Renal cortical epithelial cell (primary cell): ENCODE measurements at places on chromosomes 5 and 9.

DNA sequence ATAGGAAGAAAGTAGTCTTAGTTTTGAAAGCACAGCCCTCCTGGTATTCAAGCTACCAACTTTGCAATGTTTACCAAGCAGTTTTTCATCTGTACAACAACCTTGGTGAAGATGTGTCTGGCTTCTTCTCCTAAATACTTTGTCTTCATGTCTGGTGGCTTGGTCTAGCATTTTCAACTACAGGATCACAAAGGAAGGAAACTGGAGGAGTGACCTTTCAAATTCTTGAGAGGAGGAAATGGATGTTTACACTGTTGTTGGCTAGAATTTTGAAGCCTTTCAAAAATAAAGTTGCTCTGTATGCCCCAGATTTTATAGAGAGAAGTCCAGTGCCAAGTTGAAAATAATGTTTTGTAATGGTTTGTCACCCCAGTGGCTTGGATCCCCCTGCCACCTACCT is 16.3 kb downstream of the PAM start:
- no peak for DNase-seq

GRCh38 chr5:122730037-122730436 is 44.8 kb upstream of the SNX2 start:
- no peak for DNase-seq

GRCh38 chr5:124572971-124573370 is 173.5 kb downstream of the ZNF608 start:
- no peak for DNase-seq

DNA sequence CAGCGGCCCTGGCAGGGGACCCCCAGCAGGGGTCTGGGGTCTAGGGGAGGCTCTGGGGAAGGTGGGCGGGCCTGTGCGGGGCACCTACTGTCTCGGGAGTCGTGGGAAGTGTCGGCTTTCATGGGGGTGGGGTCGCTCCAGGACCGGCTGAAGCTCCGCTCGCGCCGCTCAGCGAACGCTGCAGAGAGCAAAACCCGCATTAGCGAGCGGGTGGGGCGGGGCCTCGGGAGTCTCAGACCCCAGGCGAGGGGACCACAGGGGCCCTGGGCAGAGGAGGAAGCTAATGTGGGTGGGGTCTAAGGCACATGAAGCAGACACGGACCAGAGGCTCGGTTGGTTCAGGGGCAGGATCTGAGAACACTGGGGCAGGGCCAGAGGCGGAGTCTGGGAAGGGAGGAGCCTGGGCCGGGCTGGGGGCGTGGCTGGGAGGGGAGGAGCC is 5.5 kb downstream of the NSMF start:
- peak; percentile 19 for DNase-seq

GRCh38 chr5:103523319-103523718 is 39.3 kb downstream of the NUDT12 start:
- peak; percentile 10 for DNase-seq

DNA sequence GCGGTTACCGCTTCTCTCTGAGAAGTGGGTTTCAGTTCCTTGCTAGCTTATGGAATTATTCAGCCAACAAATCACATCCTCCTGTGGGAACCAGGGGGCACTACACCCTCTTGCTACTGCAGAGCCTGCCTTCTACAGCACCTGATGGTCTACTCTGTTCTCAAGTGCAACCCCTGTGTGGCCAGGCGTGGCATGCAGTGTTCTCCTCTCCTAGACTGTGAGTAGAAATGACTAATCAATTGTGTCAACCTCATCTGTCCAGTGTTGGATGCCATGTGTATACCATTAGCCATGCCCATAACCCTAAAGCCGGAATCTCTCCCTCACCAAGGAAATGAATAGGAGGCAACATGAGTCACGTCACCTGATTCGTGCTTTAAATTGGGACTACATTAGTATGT is 117.2 kb upstream of the LIFR start:
- peak; percentile 48 for DNase-seq

- peak; percentile 72 for DNase-seq
Measured at GRCh38 chr5:136840601-136841000, 475.3 kb upstream of the TRPC7 start.

DNA sequence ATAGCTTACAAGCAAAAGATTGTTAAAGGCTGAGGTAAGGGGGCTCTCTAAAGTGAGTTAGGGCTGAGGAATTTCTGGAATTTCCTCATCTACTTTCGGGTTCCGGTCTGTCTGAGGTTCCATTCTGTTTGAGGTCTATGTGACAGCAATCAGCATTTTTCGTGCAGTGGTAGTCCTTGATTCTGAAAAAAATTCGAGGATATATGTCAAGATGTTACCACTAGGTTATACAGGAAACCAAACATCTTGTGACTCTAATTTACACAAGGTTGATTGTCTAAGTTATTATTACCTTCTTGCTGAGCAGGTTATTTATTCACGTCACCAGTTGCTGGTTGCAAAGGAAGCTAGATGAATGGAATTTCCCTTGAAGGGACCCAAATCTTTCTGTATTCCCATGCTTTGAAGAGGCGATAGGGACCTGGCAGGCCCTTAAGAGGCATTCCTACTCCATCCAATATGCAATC is 35.2 kb downstream of the RLN2 start:
- peak; percentile 79 for DNase-seq

DNA sequence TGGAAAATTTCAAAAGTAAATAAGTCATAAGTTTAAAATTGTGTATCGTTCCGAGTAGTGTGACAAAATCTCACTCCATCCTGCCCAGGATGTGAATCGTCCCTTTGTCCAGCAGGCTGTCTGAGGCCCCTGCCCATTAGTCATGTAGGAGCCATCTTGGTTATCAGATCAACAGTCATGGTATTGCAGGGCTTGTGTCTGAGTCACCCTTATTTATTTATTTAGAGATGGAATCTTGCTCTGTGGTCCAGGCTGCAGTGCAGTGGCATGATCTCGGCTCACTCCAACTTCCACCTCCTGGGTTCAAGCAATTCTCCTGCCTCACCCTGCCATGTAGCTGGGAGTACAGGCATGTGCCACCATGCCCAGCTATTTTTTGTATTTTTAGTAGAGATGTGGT is 30.2 kb downstream of the ITGA2 start:
- peak; percentile 53 for DNase-seq

DNA sequence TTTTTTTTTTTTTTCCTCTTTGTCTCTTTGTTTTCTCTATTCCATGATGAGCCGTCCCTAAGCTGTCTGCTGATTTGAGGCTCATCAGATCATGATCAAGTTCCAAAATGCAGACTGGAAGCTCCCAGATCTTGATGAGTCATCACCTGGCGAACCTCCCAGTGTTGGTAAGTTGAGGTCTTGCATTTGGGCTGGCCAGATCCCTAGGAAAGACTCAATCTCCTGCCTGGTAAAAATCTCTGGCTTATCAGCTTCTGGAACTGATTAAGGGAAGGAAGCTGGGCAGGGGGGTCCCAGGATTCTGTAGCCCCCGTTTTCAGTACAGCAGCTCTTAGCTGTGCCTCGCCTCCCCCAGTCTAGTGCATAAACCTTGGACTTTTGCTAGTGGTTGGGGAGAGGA is 69.0 kb downstream of the TSPAN17 start:
- DNase-seq = peak; percentile 64

GRCh38 chr9:93678199-93679019 is 102.0 kb downstream of the PHF2 start:
- no peak for DNase-seq

GRCh38 chr5:31113101-31113500 is 80.4 kb upstream of the CDH6 start:
- DNase-seq = peak; percentile 86

DNA sequence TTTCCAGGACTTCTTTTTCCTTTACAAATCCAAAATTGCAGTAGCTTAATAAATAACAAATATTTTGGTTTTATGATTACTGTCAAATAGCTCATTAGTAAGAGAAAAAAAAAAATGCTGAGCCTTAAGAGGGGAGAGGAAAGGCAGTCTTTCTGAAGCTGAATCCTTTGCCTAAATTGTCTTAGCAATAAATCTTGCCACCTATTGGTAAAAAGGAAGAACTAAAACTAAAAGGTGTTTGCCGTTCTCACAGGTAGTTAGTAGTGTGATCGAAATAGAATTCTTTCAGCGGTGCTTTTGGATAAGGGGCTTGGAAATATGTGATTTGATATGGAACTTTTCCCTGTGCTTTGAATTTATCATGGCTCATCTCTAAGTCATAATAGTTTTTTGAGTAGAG is 31.2 kb downstream of the PIK3R1 start:
- no peak for DNase-seq

DNA sequence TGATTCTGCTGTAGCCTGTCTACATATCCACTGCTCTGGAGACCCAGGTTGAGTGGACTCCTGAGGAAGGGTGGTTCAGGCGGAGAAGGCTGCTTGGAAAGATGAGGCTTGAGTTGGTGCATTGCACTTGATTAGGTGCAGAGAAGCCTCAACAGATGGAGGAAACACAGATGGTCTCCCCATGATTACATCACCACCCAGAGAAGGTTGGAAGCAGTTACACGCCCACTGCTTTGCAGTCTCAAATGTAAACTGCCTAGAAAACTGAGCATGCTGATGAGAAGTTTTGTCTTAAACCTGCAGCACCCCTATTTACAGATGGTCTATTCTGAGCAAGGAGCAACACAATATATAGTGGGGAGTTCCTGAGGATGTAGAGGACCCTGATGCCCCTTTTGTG is 266.6 kb downstream of the PIK3R1 start:
- no peak for DNase-seq

GRCh38 chr9:5582835-5583195 is 46.1 kb upstream of the RIC1 start:
- DNase-seq = peak; percentile 81

GRCh38 chr5:35230038-35230611 is at the start of gene PRLR:
Gene PRLR (minus strand): TSS chr5:35230487. CDS start chr5:35089620, 140,867 bp downstream.
- DNase-seq = peak; percentile 81

- peak; percentile 87 for DNase-seq
Measured at GRCh38 chr5:107486489-107486888, 184.2 kb downstream of the EFNA5 start.

DNA sequence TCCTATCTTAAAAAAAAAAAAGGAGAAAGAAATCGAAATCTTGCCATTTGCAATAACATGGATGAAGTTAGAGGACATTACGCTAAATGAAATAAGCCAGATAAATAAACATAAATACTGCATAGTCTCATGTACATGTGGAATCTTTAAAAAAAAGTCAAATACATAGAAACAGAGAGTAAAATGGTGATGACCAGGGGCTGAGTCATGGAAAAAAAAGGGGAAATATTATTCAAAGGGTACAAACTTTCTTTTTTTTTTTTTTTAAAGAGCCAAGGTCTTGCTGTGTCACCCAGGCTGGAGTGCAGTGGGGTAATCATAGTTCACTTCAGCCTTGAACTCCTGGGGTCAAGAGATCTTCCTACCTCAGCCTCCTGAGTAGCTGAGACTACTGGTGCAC is 310.1 kb downstream of the ZNF608 start:
- DNase-seq = no peak

DNA sequence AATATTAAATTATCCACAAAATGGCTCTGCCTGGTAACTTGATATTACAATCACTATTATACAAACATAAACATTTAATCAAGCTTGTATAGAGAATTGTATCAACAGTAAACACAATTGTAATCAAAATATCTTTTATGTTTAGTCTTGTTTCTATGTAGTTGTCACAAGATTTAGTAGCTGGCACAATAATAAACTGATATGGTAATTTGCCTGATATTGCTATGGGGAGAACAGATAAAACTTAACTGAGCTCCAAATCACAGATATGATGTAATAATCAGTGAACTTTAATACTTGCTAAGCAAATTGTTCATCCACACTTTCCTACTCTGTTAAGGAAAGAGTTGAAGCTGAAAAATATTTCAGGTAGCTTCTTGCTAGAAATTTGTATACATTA is 189.8 kb downstream of the MPDZ start:
- DNase-seq = no peak

DNA sequence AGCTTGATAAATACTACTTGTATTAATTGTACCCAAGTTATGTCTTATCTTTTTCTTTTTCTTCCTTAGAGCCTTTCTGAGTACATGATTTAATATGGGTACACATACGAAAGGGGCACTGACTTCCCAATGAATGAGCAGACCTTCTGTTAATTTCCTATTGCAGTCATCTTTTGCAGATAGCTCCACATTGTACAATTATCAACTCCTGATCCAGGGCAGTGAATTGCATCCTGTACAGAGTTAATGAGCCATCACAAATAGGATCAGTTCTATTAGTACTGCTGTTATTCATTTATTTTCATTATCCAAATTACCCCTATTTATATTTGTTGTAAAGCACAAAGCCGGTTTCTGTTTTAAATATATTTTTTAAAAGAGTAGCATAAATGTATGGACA is 105.6 kb downstream of the ADAMTSL1 start:
- DNase-seq = peak; percentile 52

GRCh38 chr9:13033959-13034693 is 245.4 kb downstream of the MPDZ start:
- DNase-seq = peak; percentile 42

DNA sequence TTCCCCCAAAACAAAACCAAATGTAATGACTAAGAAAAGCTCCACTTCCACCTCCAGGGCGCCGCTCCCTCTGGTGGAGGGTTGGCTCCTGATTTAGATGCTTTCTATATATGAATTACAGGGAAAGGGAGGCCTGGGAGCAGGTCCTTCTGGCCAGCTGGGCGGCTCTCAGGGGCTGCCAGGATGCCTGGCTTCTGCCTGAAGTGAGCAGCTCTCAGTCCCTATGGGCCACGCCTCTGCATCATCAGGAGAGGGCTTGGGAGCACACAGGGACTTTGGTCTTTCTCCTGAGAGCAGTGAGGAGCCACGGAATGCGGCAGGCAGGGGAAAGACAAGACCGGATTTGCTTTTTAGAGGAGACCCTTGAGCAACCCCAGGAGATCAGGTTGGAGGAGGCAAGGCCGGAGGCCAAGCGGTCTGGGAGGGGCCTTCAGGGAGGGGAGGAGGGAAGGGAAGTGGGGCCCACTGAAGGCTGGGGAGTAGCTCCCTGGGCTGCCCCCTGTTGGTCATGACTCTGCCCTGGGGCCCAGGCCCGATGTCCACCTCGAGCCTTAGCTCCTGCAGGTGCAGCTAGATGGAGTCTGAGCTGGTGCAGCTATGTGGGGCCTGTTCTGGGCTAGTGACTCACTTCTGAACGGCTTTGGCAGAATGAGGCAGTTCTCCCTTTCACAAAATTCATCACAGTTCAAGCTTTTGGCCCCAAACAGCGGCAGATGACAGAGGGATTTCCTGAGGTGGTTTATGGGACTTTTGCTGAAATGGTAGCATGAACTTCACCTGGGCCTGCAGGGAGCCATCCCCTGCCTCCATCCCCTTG is 11.3 kb upstream of the GRHPR start:
- no peak for DNase-seq

- no peak for DNase-seq
Measured at GRCh38 chr9:100070104-100071041, 28.4 kb downstream of the ERP44 start.

- peak; percentile 97 for DNase-seq
Measured at GRCh38 chr5:149113669-149114068, 27.6 kb upstream of the ABLIM3 start.
